Activated CD4-positive, CD25-positive, alpha-beta regulatory T cell (primary cell): ENCODE measurements at places on chromosomes 3 and 15.

GRCh38 chr15:31101262-31102038 lies at the start of gene TRPM1:
TRPM1 (minus strand) TSS chr15:31101725; CDS start chr15:31081355, 20,370 bp downstream.
- no peak for DNase-seq

DNA sequence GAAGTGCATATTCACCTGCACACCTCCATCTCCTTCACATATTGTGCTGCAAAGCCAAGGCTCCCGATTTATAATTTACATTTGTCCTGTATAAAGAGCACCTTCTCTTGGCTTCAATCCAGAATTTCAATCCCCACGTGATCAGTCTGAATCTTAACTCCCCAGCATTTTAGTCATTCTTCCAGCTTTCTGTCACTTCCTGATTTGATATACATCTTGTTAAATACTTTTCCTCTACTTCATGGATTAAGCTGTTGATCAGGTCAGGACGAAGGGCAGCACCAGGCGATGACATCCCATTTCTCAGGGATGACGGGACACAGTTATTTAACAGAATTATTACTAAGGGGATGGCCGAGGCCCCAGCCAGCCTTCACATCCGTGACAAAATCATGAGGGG lies 212.5 kb downstream of the EPHB1 start:
- DNase-seq, result no peak

- DNase-seq, result no peak
Measured at GRCh38 chr15:50257924-50258323, 7.6 kb downstream of the HDC start.

DNA sequence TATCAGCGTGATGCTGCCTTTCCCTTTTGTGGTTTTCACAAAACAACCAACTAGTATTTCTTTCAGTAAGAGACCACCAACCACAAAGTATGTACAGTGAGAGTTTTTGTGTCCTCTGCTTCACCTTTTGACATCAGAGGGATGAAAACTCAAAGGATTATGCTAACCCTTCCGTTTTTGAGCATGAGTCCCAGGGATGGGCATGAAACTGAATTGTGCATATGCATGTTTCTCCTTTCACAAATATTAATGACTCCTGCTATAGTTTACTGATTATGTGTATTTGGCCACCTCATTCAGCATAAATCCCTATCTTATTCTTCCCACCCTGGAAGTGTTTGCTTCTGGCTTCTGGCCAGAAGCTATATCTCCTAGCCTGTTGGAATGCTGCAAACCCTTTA lies 59.2 kb downstream of the RSRC1 start:
- DNase-seq, result no peak

DNA sequence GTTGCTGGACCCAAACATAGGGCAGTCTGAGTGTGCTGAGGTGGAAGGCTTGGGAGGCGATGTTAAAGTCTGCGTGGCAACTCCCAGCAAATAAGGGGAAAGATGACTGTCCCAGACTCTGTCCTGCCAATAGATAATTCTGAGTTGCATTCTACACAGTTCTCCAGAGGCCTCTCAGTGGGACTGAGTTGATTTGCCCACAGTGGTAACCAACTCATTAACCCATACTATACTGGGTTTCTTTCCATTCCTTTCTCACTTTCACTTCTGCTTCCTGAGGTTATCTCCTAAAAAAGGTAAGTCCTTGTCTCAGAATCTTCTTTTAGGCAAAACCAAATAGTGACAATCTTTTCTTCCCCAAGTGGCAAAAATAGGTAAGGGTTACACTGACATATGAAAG lies 549.9 kb upstream of the DPPA4 start:
- no peak for DNase-seq

DNA sequence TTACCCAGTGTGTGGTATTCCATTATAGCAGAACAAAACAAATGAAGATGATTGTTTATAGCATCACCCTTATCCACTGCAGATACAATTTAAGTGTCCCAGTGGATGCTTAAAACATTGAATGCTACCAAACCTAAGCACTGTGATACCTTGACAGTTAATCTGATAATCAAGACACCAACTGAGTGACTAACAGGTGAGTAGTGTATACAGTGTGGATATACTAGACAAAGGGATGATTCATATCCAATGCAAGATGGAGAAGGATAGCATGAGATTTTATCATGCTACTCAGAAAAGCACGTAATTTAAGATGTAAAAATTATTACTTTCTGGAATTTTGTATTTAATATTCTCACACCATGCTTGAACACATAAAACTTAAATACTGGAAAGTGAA lies 1449.0 kb downstream of the OTOL1 start:
- no peak for DNase-seq

- DNase-seq, result no peak
Measured at GRCh38 chr3:38538773-38539353, 42.7 kb downstream of the EXOG start.

GRCh38 chr3:26920646-26921478 lies 298.3 kb downstream of the LRRC3B start:
- DNase-seq, result no peak

DNA sequence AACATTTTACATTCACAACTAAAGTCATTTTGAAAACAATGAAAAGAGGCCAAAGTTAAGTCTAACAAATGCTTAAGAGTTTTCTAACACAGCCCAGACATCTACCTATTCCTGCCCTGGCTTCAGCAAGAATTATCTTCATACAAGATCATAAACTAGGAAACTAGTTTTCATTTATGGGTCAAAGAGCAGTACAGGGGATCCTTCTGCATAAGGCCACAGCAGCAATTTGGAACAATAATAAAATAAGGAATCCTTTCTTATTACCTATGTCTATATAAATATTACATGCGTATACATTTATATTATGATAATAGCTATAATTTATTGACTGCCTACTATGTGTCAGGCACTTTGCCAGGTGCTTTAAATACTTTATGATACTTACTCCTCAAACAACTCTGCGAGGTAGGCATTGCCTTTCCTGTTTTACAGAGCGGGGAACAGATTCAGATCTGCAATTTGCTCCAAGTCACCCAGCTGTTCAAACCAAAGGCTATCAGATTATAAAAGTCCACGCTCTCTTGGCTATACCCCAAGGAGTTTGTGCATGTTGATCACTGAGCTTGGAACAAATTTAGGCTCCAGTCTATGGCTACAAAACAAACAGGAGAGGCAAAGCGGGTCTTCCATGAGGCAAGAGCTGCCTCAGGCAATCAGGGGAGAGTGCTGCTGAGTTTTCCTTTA lies 196.4 kb downstream of the RORA start:
- no peak for DNase-seq

GRCh38 chr3:188571531-188572095 lies 417.7 kb downstream of the LPP start:
- no peak for DNase-seq

- DNase-seq, result no peak
Measured at GRCh38 chr15:83446904-83447709, at the start of gene SH3GL3. SH3GL3 (plus strand) TSS chr15:83447341; CDS start chr15:83447534, 193 bp downstream.

DNA sequence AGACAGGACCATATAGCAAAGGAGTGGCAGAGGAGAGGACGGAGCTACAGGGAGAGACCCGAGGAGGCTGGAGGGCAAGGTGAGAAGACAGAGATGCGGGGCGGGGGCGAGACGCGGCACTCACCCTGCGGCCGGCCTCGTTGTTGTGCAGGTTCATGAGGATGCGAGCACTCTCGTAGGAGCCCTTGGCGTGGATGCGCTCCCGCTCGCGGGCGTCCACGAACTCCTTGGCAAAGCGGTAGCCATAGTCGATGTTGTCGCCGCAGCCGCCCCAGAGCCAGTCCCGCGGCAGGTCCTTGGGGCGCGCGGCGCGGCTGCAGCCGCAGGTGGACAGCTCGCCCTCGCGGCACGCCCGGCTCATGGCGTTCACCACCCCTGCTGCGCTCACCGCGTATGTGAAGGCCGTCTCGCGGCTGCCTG lies 12.9 kb downstream of the WNT5A start:
- DNase-seq, result no peak

DNA sequence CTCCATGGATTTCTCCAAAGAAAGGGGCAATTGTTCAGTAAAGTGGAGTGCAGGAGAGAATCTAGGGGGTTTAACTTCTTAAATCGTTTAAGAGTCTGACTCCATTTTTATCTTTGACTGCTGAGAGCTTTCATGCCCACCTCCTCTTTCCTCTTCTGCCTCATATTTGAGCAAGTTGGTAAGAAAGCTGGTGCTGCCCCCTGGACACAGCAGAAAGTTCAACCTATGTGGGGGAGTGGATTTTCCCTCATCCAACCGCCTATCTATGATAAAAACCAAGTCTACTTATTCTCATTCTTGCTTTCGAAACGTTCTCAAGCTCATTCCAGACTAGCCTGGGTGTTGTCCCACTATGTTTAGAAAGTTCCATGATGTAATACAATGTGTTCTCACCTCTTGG lies 26.0 kb downstream of the HHLA2 start:
- DNase-seq, result no peak

GRCh38 chr3:126317029-126317996 lies 39.9 kb downstream of the KLF15 start:
- DNase-seq, result no peak

DNA sequence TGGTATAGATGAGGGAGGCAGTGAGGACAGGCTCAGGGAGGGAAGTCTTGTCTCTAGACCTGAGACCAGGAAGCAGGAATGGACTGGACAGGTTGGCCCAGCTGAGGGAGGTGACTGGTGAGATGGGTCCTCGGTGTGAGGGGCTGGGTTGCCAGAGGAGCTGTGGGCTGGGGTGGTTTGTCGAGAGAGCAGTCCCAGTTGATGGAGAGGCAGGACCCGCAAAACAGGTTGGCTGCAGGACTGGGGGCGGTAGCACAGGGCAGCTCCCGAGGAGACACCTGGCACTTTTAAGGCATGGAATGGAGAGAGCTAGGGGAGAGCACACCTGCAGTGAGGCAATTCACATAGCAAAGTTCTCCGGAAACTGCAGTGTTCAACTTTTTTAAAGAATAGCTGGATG lies 14.7 kb downstream of the IGF1R start:
- DNase-seq, result no peak

- DNase-seq, result no peak
Measured at GRCh38 chr3:157527131-157527881, 24.1 kb upstream of the VEPH1 start.

DNA sequence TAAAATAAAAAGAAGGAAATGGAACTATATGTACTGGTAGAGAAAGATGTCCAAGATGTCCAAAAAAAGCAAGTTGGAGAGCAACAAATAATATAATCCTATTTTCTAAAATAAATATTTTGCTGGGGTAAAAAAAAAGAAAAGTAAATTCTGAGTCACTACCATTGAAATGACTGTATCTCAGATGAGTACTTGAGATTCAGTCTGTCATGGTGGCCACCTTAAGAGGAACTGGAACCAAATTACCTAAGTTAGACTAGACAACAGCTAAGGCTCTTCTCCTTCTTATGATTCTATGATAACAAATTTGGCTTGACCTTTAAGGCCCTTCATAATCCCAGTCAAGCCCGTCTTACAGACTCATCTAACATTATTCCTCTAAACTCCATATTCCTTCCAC lies 270.6 kb upstream of the HES1 start:
- DNase-seq, result no peak

DNA sequence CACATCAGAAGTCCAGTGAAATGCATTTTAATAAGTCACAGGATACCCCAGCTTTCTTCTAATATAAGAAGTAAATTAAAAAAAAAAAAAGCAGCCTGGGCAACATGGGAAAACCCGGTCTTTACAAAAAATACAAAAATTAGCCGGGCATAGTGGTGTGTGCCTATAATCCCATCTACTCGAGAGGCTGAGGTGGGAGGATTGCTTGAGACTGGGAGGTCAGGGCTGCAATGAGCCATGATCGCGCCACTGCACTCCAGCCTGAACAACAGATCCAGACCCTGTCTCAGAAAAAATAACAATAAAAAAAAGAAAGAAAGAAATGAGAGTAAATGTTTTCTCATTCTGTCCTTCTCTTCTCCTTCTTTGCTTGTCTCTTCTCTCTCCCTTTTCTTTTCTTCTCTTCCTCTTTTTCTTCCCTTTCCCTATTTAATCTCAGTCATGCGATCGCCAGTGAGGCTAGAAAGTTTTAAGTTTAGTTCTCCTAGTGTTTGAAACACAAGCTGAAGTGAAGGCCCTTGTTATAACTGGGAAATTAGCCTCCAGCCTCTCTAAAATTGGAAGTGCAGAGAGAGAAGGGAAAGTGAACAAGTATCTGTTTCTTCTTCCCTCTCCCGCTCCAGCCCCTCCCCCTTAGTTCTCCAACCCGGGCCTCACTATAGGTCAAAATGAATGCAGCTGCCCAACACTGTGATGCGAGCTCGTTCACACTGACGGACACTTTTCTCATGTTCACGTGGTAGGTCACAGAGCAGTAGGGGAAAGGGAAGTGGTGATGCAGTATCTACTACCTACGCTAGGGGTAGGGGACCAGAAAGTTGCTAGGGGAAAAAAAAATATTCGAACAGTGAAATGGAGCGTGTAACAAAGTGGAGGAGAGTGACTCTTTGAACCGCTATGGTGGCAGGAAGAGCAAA lies 23.5 kb upstream of the TSC22D2 start:
- no peak for DNase-seq

DNA sequence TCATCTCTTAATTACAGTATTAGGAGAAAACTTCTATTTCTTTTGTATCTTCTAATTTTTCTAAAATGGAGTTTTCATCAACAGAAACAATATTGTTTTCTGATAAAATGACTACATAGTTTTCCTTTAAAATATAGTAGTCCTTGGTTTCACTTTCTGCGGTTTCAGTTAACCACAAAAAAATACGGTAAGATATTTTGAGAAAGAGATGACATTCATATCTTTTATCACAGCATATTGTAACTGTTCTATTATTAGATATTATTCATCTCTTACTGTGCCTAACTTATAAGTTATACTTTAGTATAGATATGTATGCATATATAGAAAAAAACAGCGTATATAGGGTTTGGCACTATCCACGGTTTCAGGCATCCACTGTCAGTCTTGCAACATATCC lies 2.3 kb downstream of the B4GALT4 start:
- no peak for DNase-seq

GRCh38 chr15:79067072-79067833 lies 23.3 kb downstream of the RASGRF1 start:
- no peak for DNase-seq

GRCh38 chr3:130997289-130997688 lies 29.3 kb downstream of the ASTE1 start:
- DNase-seq, result no peak

DNA sequence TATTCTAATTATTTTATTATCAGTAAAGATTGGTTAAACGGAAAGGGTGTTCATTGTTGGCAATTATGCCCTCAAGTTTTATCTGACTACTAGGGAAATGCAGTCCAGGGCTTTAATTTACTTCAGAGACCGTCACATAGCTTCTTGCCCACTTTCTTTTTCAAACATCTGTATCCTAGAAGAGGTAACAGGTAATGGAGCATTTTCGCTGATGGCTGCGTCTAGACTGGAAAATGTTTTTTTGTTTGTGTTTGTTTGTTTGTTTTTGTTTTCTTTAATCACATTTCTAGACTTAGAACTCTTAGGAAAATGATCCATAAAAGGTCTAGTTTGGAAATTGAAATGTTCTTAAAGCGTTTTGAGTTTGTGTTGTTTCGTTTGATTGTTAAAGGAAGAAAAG lies 71.4 kb downstream of the ANXA2 start:
- no peak for DNase-seq

GRCh38 chr3:18791182-18791581 lies 357.1 kb upstream of the KCNH8 start:
- no peak for DNase-seq

- DNase-seq, result no peak
Measured at GRCh38 chr15:58771621-58772250, 634 bp downstream of the MINDY2 start.

GRCh38 chr3:60886518-60886917 lies 364.7 kb downstream of the FHIT start:
- DNase-seq, result no peak
